Brain (organoid and tissue), 16 donors: ENCODE measurements at places on chromosomes 16 and 17.

GRCh38 chr17:49031965-49032928 is 35.1 kb downstream of the IGF2BP1 start:
- DNase-seq: peak; percentile 86

GRCh38 chr17:73695035-73695738 is 50.9 kb upstream of the SDK2 start:
- DNase-seq: no peak

GRCh38 chr17:77366558-77367245 is 225.9 kb downstream of the SEC14L1 start:
- no peak for DNase-seq

DNA sequence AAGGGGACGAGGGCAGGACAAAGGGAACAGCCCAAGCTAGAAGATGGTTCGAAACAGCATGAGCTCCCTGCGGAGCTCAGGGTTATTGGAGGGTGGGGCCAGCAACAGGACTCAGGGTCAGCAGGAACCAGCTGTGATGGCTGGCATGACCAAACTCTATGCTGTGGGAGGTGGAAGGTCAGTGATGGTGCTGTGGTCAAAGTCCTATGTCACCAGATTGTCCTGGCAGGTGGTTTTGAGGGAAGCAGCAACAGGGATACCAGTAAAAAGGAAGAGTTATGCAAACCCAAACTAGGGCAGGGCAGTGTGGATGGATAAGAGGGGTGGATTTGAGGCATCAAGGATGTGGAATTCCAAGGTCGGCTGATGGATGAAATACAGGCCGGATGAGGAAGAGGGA is 32.4 kb downstream of the CACNG4 start:
- no peak for DNase-seq

GRCh38 chr17:45388604-45389325 is 43.9 kb downstream of the ARHGAP27 start:
- no peak for DNase-seq
